ENCODE measurements at places on chromosomes 1 and 21.

GRCh38 chr1:228410015-228410414, 3.4 kb upstream of the TRIM11 start:
- DNase-seq = no peak

GRCh38 chr1:212234431-212235395, 50.5 kb upstream of the PPP2R5A start:
- DNase-seq = peak; percentile 30

- no peak for DNase-seq
Observed at GRCh38 chr1:232166942-232167341, 463.0 kb downstream of the SIPA1L2 start.

DNA sequence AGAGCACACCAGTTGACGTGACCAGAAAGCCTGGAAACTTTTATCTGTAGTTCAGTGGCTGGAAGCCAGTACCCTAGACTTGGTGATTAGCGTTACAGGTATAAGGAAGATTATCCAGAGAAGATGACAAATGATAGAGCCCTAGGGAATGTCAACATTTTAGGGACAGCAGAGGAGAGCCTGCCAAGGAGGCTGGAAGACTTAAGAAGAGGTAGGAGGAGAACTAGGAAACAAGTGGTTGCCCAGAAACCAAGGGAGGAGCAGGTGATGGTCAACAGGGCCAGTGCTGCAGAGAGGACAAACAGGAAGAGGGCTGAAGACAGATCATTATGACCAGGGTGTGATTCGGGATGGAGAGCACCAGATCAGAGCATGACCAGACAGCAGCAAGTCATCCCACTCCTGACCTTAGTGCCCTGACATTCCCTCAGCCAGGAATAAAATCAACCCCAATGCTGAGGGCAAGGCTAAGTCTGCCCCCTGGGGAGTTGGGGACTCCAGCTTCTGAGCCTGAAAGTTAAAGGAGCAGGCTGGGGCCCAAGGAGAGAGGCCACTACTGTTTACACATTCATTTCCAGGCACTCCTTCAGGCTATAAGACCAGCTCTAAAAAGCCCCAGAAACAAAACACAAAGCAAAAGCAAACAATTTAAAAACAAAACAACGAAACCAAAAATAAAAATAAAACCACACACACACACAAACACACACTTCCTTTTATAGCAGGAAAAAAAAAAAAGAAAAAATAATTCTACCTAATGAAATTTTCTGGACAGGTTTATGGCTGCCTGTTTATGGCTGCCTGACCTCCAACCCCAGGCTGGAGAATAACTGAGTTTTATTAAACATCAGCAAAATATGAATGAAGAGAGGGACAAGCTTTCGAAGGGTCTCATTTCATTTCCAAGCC, 48.6 kb upstream of the LRRC52 start:
- DNase-seq = no peak

DNA sequence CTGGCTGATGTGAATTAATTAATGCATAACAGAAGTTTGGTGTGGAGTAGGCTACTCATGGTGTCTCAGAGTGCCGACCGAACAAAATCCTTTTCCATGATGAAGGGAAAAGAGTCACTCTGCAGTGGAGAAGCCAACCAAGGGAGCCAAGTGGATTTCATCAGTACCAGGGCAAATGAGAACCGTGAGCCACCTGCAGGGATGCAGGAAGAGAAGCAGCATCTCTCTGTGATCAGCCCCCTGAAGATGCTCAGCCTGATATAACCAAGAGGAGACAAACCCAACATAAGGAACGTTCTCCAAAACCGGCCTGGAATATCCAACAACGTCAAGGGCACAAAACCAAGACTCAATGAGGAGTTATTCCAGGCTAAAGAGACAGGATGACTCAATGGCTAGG, 13.4 kb upstream of the LAPTM5 start:
- no peak for DNase-seq
